ENCODE measurements at places on chromosomes 3 and 15.
A peak's percentile ranks its signal among the peaks of the same experiment; 100 is the strongest.

- no peak for DNase-seq
These were observed 17.7 kb upstream of the GSK3B start for GRCh38 chr3:120111898-120112297.

DNA sequence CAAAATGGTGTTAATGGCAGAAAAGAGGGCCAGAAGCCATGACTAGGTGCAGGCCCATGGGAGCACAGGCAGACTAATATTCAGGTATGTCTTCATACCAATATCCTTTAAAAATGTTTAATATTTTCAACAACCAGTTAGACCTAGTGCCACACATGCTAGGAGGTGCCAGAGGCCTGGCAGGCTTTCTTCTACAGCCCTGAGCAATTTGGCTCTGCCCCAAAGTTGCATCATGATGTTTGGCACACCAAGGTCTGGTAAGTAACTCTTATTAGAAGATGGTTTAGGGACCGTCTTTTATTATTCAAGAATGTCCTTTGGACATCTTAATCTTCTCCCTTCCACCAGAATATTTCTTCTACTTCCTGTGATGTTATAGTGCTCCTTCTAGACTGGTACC, 34.8 kb downstream of the MITF start:
- no peak for DNase-seq

- DNase-seq: no peak
These were observed 6.1 kb downstream of the MFGE8 start for GRCh38 chr15:88907111-88907510.

DNA sequence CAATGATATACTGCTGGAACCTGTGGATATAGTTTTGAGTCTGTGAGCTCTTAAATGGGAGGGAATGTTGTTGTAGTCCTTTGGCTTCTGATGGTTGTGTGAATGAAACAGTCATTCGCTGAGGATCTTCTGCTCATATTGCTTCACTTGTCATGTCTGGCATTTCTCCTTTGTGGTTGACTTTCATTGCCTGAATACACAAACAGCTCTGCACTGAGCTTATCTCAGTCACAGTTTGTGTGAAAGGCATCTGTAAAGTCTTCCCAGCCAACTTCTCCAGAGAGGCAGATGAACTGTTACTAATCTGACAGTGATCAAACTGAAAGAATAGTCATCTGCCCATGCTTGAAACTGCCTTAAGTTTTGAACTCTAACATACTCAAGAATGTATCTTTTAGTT, 59.8 kb downstream of the TMED3 start:
- no peak for DNase-seq

GRCh38 chr3:144181062-144181461, 209.4 kb downstream of the DIPK2A start:
- DNase-seq: no peak

DNA sequence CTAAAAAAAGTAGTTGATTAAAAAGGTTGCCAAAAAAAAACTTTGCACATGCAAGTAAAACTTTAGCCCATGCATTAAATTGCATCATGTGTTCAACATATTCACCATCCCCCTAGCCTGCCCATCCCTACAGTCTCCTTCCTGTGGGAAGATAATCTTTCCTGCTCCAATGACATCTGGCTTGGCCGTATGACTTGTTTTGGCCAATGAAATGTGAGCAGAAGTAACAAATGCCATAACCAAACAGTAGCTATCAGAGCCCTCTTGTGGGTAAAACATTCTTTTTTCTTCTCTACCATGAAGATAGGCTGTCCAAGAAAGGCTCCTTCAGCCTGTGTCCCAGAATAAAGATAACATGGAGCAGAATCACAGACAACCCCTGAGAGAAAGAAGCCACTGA, 15.3 kb downstream of the ERC2 start:
- no peak for DNase-seq

DNA sequence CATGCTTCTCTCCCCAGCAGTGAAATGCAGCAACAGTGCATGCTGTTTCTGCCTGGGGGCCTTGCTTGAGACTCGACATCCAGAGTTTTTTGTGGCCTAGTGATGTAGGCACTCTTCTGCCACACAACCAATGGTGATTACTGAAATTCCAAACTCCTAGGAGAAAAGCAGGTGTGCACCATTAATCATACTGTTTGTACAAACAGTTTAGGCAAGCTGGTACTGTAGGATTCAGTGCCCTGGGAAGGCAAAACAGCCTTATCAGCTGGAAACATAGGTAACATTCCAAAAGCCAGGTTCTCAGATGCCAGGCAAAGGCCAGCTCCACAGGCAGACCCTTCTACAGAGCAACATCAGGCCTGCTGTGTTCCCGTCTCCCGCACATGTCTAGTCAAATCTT, 17.5 kb upstream of the RBP1 start:
- no peak for DNase-seq

DNA sequence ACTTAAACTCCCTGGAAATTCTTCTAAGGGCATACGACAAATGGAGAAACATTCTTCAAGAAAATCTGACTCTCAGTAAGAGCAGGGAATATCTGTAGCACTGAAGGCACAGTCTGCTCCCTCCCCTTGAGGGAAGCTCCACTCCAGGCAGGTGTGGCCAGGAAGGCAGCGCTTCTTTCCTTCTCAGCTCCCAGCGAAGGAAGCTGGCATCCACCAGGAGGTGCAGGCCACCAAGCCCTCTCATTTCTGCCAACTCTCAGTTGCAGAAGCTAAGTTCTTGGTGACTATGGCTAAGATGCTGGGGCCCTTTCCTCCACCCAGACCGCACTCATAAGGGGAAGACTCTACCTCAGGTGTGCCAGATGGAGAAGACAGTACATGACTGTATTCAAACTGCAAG, 37.7 kb upstream of the SLC41A3 start:
- no peak for DNase-seq

DNA sequence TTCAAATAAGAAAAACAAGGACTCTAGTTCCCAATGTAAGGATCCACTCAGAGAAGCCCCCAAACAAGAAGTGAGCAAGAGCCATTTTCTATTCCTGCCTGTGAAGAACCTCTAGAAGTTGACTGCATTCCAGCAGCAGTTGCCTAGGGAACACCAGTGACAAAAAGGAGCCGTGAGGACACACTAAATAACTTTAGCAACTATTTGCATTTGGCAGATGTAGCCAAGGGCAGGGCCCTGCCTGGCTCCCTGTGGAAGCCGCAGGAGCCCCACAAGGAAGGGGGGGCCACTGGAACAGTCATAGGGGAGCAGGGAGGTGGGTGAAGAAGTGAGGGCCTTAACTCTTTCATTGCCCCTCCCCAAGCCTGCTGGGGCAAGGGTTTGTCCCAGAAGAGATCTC, 470.2 kb upstream of the PROK2 start:
- DNase-seq: no peak

DNA sequence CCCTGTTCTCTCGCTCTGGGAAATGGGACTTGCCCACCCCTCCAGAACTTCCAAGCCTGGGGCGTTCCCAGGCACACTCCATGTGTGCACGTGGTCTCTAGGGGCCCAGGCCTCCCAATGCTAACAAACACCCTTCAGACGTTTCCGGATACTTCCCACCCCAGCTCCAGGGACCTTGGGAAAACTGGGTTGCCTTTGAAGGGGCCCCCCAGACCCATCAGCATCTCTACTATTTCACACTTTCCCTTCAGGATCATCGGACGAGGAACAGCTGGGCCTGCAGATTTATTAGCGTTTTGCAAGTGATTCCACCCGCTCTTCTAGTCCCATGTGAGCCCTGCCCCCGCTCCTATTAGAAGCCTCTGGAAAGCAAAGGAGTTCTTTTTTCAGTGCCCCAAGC, 63.2 kb downstream of the MAGEF1 start:
- no peak for DNase-seq

DNA sequence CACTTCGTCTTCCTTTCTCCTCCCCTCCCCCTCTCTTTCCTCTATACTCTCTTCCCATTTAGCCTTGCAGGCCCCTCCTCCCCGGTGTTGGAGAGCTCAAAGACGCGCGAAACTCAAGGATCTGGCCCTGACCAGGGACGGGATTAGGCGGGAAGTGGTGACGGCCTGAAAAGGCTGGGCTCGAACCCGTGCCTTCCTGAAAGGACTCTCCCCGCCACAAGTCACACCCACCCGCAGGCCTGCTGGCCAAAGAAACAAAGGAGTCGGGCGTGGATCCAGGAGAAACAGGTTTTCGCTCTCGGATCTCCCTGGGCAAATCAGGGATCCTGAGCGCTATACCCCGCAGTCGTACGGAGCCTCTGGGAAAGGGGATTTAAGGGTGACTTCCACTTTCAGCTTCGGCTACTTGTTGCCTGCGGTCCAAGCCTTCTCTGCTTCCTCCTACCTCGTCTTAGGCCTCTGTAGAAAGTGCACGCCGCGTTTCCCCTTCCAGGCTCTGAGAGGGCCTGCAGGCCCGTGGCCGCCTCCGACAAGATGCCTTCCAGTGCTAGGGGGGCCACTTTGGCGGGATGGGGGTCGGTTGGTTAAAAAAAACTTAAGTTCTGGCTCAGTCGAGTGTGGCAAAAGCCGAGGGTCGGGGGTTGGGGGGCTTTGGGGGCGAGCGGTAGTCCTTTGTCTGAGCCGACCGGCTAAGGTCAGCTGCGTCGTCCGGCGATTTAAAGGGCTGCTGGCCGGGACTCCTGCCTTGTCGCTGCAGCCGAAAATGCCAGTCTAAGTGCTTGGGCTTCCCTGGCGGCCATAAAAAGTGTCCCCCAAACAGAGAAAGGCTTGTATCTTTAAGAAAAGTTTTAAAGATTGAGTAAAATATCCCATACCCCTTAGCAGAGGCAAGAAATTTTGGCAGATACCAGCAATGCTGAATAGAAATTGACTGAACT, 8.2 kb downstream of the ZIC4 start:
- no peak for DNase-seq

- no peak for DNase-seq
These were observed 3.3 kb downstream of the STAB1 start for GRCh38 chr3:52498137-52499054.

DNA sequence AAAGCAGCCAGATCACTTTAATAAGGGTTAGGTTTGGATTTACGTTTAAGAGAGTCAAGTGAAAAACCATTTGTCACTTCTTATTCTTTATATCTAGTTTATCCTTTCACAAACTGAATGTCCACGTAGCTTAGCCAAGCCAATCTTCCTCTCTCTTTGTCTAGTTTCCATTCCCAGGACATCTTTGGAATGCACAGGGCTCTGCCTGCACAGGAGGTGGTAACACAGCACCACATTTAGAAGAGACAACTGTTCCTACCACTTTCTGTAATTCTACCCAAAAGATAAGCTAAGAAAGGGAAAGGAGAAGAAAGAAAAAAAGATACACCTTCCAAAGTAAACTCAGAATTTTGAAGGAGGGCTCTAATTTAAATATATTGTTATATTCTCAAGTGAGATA, 67.9 kb downstream of the IGSF11 start:
- DNase-seq: no peak

- DNase-seq: no peak
These were observed 581 bp downstream of the IP6K1 start for GRCh38 chr3:49785565-49786356.

DNA sequence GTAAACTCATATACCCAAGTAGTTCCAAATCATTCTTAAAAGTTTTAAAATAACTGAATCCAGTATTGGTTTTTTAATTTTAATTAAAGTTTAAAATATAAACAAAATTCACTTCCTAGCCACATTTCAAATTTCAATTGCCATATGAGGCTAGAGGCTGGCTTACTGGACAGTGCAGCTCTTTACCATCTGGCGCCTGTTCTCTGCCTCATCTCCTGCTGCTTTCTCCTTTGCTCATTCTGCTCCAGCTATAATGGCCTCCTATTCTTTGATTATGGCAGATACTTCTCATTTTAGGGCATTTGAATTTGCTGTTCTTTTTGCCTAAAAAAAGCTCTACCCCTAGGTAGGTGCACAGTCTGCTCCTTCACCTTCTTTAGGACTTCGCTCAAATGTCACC, 19.1 kb downstream of the ARMC8 start:
- no peak for DNase-seq

- no peak for DNase-seq
These were observed 61.4 kb upstream of the HERC1 start for GRCh38 chr15:63895194-63895593.

DNA sequence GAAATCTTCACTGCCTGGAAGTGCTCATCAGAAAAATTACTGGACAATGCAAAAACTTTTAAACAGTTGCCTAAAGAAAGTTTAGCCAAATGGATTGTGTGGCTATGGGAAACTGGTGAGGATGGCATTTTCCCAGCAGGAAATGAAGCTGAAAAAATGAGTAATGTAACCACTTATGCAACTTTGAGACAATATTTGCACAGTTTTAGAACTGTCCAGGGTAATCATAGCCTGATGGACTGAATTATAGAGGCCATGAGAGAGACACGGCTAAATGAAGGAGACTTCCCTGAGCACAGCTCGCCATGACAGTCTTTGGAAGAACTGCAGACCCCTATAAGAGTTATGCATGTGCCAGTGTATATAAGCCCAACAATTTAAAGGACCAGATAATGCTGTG, 881.5 kb downstream of the VGLL3 start:
- no peak for DNase-seq

DNA sequence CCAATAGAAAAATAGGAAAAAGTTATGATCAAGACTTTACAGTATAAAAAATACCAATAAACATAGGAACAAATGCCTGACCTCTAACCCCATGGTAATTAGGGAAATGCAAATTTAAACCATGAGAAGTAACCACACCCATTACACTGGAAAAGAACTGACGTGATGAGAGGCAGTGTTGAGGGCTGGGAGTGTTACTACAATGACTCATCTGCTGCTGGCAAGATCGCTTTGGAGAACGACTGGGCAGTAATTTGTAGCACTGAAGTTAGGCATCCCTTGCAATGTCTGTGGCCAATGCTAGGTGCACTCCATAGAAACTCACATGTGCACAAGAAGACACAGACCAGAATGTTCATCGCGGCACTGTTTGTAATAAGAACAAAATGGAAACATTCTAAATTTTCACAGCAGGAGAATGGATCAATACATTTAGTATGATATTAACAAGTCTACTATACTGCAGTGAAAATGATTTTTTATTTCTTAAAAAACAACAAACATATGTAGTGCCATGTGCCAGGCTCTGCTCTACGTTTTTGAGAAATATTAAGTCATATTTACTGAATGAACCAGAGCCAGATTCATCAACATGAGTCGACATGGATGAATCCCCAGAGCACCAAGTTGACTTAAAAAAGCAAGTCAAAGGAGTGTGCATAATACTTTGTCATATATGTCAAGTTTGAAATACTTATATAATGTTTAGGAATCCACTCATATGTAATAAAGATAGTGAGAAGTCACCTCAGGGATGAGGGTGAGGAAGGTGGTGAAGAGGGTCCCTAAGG, 37.6 kb upstream of the EPHB3 start:
- peak; percentile 30 for DNase-seq

- no peak for DNase-seq
These were observed 81.6 kb downstream of the PLXNA1 start for GRCh38 chr3:127064391-127065137.

- no peak for DNase-seq
These were observed 18.9 kb downstream of the SH3BP5 start for GRCh38 chr3:15313461-15313860.

DNA sequence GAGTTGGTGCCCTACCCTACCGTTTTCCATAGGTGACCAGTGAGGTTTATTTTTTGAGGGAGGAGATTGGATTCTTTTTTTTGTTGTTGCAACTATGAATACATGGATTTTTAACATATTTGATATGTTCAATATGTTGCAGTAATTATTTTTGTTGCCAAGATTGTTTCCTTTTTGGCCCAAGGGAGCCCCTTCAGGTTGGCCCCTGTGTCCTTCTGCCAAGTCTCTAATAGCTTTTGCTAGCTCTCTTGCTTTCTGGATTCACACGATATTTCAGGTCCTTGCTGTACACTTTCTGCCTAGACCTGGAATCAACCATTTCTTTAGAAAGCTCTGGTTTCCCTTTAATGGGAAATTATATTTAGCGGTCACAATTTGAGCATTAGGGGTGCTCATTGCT, 22.7 kb upstream of the SLC28A1 start:
- no peak for DNase-seq

GRCh38 chr3:177211503-177212277, 14.4 kb upstream of the TBL1XR1 start:
- DNase-seq: no peak

GRCh38 chr3:184566441-184567414, 5.1 kb downstream of the EPHB3 start:
- DNase-seq: no peak
